ENCODE measurements at places on chromosomes 13 and 19. TPM values are rescaled to one million over a fixed set of nuclear protein-coding genes. Genes with fewer than 3 reads are reported as not detected.
A peak's percentile ranks its signal among the peaks of the same experiment; 100 is the strongest.

- no peak overlapping the region for H3K4me3 ChIP-seq
- no peak overlapping the region for H3K27ac ChIP-seq
- no peaks in the 10 kb centered on the region for H3K4me1 ChIP-seq
- H3K27me3 ChIP-seq: no peaks in the 10 kb centered on the region
Observed at GRCh38 chr13:99310382-99311031, 3.3 kb upstream of the GPR183 start.

GRCh38 chr19:4722671-4723594 is 709 bp downstream of the DPP9 start:
- peak overlapping the region; percentile 56 for H3K27ac ChIP-seq
- peak overlapping the region; percentile 95 for H3K4me3 ChIP-seq
- H3K36me3 ChIP-seq: peaks cover 9% of the 10 kb centered on the region

DNA sequence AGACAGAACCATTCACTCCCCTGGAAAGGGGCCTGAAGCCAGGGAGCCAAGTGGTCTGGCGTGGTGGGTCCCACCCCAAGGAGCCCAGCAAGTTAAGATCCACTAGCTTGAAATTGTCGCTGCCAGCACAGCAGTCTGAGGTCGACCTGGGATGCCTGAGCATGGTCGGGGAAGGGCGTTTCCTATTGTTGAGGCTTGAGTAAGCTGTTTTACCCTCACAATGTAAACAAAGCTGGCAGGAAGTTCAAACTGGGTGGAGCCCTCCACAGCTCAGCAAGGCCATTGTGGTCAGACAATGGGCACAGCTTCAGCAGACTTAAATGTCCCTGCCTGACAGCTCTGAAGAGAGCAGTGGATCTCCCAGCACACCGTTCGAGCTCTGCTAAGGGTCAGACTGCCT is 195.6 kb upstream of the DACH1 start:
- H3K4me1 ChIP-seq: peaks cover 3% of the 10 kb centered on the region
- H3K36me3 ChIP-seq: no peaks in the 10 kb centered on the region
- no peak overlapping the region for H3K27ac ChIP-seq
- H3K4me3 ChIP-seq: no peak overlapping the region
- peak; percentile 75 for DNase-seq
- H3K27me3 ChIP-seq: no peaks in the 10 kb centered on the region

GRCh38 chr13:33108620-33109019 is 92.4 kb downstream of the KL start:
- no peak for DNase-seq
- no peaks in the 10 kb centered on the region for H3K36me3 ChIP-seq
- no peaks in the 10 kb centered on the region for H3K27me3 ChIP-seq
- H3K4me3 ChIP-seq: no peak overlapping the region

DNA sequence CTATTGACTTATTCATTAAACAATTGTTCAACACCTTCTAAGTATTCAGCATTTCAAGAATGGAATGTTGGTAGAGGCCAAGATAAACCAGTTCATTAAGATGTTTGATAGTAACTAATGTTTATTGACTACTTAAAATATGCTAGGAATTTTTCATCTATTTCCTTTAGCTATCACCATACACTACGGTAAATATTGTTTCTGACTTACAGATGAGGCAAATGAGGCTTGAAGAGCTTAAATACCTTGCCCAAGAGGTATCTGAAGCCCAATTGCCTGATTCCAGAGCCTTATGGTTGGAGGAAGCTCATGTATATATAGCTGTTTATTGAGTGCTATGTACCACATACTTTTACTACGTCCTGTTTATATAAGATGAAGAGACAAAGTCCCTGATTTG is 286.2 kb downstream of the NDFIP2 start:
- no peak overlapping the region for H3K4me3 ChIP-seq
- no peaks in the 10 kb centered on the region for H3K4me1 ChIP-seq
- no peak overlapping the region for H3K27ac ChIP-seq

- peaks cover 9% of the 10 kb centered on the region for H3K4me1 ChIP-seq
- no peak for DNase-seq
- H3K27me3 ChIP-seq: no peaks in the 10 kb centered on the region
- no peak overlapping the region for H3K27ac ChIP-seq
- no peak overlapping the region for H3K4me3 ChIP-seq
Observed at GRCh38 chr13:29799041-29799440, 51.4 kb downstream of the UBL3 start.

GRCh38 chr19:4391306-4391693 is 9.0 kb downstream of the SH3GL1 start:
- H3K27ac ChIP-seq: no peak overlapping the region
- H3K4me3 ChIP-seq: 0 out of 2 replicates have a peak overlapping the region, but pooled peaks have one; percentile 19
- H3K27me3 ChIP-seq: no peaks in the 10 kb centered on the region
- H3K4me1 ChIP-seq: peaks cover 23% of the 10 kb centered on the region
- H3K36me3 ChIP-seq: no peaks in the 10 kb centered on the region

DNA sequence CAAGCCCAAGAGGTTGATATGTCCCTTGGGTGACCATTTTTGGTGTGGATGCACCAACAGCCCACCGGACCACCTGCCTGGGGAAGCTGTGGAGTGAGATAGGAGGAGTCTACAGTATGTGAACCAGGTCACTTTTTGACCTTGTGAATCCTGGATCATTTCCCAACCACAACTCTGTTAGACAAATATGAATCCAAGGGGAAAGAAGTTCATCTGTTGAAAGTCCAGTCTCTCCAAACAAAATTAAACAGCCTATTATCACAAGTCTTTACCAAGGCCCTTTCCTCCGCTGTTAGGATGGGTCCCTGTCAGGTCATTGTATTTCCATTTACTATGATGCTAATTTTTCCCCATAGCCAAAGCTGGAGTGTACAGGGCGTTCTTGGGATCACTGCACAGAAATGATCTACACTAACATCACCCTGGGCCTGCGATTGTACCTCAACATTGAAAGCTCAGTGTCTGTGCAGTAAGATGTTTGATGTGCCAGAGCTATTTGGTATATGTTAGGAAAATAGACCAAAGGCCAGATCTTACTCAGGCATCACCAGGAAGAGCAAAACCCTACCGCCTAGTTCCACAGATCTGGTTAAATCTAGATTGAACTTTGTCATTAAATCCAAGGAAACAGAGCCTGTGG is 117.1 kb downstream of the STARD13 start:
- H3K36me3 ChIP-seq: no peaks in the 10 kb centered on the region
- H3K4me1 ChIP-seq: no peaks in the 10 kb centered on the region
- H3K27ac ChIP-seq: no peak overlapping the region
- H3K27me3 ChIP-seq: no peaks in the 10 kb centered on the region
- DNase-seq: no peak
- no peak overlapping the region for H3K4me3 ChIP-seq

- no peaks in the 10 kb centered on the region for H3K27me3 ChIP-seq
- H3K36me3 ChIP-seq: peaks cover 82% of the 10 kb centered on the region
- DNase-seq: no peak
- no peak overlapping the region for H3K27ac ChIP-seq
- H3K4me3 ChIP-seq: no peak overlapping the region
Observed at GRCh38 chr19:38704488-38705026, 39.7 kb downstream of the CAPN12 start.

PGLYRP1 gene
- total RNA-seq: not detected

FGF9 gene
- total RNA-seq: not detected

ZNF534 gene
- total RNA-seq: not detected

OR4F17 gene
- 0.30 TPM for total RNA-seq

LYPD5 gene
- total RNA-seq: 0.74 TPM

RNF17 gene
- not detected for total RNA-seq

Measured in H1 (cell line).